ENCODE measurements at places on chromosomes 3 and 15.
A peak's percentile ranks its signal among the peaks of the same experiment; 100 is the strongest.

DNA sequence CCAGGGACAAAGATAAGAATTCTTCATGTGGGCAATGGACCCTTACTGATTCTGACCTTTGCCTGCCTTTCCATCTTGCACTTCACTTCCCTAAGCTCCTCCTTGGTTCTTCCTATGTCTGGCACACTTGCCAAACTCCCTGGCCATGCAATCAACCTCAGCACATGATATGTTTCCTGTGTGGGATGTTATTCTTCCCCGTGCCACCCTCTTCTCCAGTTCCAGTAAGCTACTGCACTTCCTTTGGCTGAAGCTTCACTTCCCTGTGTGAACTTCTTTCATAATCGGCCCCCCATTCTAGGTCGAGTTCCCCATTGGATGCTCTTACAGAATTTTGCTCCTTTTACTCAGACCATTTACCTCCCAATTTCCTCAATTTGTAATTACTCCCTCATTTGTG lies 10.7 kb upstream of the TASOR start:
- H3K4me3 ChIP-seq, result peak overlapping the region; percentile 78
- peak overlapping the region; percentile 83 for H3K27ac ChIP-seq
- H3K36me3 ChIP-seq, result no peaks in the 10 kb centered on the region
- peaks cover 39% of the 10 kb centered on the region for H3K4me1 ChIP-seq
- no peaks in the 10 kb centered on the region for H3K27me3 ChIP-seq

DNA sequence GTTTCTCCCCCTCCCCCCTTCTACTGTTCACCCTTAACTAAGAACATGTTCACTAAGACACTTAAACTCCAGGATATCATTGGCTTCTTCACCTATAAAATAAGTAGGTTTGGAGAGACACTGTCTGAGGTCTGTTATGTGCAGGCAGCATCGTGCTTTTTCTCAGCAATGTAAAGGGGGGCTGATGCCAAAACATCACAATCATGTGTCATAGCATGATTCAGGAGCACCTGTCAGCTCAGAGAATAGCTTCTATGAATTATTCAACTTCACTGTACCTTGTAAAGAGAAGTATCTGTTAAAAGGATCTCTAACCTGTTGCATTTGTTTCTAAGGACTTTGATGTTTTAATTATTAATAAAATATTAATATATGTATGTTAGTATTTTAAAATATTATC lies 211.4 kb upstream of the EPHA3 start:
- DNase-seq, result no peak
- no peak overlapping the region for H3K27ac ChIP-seq
- H3K4me1 ChIP-seq, result no peaks in the 10 kb centered on the region

DNA sequence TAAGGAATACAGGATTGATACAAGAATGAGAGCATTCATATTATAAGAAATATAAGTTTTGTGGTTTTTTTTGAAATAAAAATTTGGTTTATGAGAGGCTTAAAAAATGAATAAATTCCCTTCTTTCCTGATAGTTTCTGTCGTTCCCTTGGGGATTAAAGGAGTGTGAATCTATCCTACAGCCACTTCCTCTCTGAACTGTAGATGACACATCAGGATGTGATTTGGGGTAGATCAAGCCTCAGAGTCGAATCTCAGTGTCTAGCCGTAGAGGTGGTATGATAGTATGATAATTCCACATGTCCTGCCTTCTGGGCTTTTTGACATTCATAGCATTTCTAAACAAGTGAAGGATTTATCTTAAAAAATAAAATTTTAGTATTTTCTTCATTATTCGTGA lies 343.1 kb downstream of the LPP start:
- peaks cover 2% of the 10 kb centered on the region for H3K4me1 ChIP-seq
- H3K27me3 ChIP-seq, result no peaks in the 10 kb centered on the region
- no peak overlapping the region for H3K4me3 ChIP-seq
- DNase-seq, result no peak

DNA sequence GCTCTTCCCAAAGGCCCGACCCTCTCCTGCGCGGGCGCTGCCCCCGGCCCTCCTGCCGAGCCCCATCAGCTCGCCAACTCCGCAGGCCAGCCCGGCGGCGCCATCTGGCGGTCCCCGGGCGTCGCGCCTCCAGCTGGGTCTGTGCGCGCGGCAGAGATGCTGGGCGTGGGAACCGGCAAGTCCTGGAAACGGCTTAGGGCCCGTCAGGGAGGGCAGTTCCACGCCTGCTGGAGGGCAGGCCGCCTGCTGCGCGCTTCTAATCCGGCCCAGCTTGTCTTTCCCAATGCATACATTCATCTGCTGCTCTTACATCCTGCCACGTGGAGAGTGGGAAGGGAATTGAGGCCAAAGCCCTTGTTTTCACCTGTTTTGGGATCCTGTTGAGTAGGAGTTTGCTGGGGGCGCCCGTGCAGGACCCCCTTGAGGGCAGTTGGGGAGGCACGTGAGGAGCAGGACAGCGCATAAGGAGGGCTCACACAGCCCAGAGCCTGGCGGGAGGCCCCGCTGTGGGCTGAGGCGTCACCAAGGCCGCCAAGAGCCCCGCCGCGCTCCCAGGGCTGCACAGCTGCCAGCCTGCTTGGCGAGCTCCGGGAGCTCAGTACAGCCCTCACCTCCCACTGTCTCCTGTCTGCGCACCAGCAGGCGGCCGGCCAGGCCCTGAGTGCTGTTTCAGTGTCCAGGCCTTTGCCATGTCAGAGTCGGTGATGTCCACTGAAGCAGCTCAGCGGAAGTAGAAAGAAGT lies 165.6 kb downstream of the NSMCE3 start:
- no peaks in the 10 kb centered on the region for H3K27me3 ChIP-seq
- peak; percentile 60 for DNase-seq
- H3K36me3 ChIP-seq, result no peaks in the 10 kb centered on the region
- H3K4me1 ChIP-seq, result no peaks in the 10 kb centered on the region
- no peak overlapping the region for H3K4me3 ChIP-seq
- no peak overlapping the region for H3K27ac ChIP-seq

DNA sequence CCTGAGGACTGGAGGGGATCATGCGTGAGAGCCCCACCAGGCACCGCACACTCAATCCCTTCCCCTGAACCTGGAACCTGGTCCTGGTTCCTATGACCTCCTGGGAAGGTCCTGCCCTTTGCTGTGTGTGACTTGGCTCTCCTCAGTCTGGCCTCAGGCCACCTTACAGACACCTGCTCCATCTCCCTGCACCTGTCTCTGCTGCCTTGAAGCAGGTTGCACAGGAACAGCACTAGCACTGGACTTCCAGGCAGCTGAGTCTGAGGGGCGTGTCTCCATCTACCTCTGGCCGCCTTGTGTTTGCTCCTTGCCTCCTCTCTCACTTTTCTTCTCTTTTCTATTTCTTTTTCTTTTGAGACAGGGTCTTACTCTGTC lies 15.4 kb downstream of the PSTPIP1 start:
- peak overlapping the region; percentile 26 for H3K4me3 ChIP-seq
- H3K27ac ChIP-seq, result peak overlapping the region; percentile 83
- peaks cover 64% of the 10 kb centered on the region for H3K4me1 ChIP-seq
- H3K36me3 ChIP-seq, result peaks cover 46% of the 10 kb centered on the region
- DNase-seq, result no peak
